Activated CD8-positive, alpha-beta memory T cell treated with anti-CD3 and anti-CD28 coated beads, Interleukin-2, amount 50 U/mL, for 4 hours (primary cell): ENCODE measurements at places on chromosomes 4 and X.

DNA sequence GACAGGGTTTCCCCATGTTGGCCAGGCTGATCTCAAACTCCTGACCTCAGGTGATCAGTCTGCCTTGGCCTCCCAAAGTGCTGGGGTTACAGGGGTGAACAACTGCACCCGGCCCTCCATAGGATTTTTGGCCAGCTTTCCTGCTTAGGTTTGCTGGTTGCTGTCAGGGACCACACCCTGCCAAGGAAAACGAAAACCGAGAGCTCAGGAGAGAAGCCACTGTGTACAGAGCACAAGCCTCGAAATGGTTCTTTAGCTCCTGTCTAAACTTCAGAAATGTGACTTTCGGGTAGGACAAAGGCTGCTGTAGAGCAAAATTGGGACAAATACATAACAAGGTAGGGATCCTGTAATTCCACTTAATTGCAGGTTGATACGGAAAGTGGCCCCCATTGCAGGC, 146.3 kb upstream of the ATP6AP2 start:
- DNase-seq, result no peak

DNA sequence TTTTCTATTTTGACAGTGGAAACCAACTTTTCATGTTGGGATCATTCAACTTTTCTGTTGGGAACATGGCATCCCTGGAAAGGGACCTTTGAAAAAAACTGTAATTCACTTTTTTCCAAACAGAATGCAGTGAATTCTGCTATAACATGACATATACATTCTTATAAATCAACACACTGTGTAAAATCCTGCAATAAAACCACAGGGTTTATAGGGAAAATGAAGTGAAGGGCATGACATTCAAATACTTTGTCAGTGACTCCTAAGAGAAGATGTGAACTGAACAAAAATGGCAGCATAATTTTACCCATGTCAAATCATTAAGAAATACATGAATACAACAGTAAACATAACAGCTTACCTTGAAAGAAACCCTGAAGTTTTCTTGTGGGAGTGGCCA, 264.5 kb upstream of the ANKRD50 start:
- DNase-seq, result no peak

DNA sequence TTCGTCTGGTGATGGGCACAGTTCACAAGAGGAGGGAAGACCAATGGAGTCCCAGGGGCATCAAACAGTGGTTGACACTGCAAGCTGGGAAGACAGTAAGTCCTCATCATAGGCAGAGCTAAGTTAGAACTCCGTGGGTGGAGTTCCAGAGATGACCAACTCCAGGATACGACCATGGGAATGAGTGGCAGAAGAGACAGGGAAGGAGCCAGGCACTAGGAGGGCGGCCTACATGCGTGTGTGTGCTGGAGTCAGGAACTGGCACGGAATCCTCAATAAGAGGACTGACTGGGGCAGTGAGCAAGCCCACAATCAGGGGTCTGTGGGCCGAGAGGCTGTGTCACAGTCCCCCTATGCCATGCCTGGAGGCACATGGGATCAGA, 30.4 kb upstream of the IRAK1 start:
- DNase-seq, result no peak

GRCh38 chr4:53895137-53895536, 169.3 kb downstream of the CHIC2 start:
- no peak for DNase-seq

DNA sequence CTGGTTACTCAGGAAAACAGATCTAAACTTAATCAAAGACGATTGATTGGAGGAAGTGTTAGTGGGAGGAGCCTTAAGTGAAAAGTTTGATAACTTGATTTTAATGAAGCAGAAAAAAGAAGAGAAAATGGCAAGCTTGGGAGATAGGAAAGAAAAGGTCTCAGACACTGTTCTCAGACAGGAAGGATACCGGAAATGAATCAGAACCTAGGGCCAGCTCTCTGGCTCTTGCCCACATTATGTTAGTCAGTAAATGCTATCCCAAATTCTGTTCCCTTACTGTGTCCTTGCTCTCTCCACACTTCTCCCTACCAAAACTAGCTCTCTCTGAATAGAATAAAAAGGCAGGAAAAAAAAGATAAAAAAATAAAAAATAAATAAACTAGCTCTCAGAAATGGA, 48.6 kb upstream of the TMEM164 start:
- no peak for DNase-seq

GRCh38 chrX:20312018-20312417, 45.3 kb upstream of the RPS6KA3 start:
- no peak for DNase-seq

DNA sequence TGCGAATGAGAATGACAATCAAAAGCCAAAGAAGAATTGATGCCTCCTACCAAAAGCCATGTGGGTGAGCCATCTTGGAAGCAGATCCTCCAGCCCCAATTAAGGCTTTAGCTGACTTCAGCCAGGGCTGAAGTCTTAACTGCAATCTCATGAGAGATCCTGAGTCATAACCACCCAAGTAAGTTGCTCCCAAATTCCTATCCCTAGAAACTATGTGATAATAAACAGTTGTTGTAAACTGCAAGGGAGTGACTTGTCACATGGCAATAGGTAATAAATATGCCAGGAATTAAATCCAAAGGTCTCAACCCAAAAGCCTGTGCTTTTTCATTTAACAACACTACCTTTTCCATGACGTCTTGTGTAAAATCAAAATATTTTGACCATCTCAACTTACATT, 154.2 kb upstream of the TBL1X start:
- no peak for DNase-seq

DNA sequence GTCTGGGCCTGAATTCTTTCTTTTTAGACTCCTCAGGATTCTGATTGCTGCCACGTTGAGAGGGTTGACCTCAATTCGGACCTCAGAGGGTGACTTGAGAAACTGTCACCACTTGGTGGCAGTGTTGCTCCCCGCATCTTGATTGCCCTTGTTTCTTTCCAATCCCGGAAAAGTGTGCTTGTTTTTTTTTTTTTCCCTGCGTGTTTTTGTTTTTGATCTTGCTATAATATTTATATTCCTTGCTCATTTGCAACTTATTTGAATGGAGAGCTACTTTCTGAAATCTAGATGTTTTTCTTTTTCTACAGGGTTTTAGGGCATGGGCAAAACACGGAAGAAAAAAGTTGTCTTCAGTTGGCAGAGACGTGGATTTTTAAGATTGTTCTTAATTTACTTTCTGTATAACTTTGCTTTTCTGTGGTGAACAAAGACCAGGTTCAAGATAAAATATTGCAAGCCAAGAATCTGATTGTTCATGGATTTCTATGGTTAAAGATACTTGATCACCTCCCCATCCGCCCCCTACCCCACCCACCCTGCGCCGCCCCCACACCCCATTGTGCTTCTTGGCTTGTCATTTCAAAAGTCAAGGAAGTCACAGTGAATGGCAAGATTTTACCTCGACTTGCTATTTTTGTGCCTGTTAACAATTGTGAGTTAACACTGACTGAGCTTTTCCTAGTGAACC, 102.0 kb downstream of the PTTG2 start:
- peak; percentile 68 for DNase-seq

GRCh38 chr4:18582841-18583240, 561.3 kb upstream of the LCORL start:
- DNase-seq, result no peak

DNA sequence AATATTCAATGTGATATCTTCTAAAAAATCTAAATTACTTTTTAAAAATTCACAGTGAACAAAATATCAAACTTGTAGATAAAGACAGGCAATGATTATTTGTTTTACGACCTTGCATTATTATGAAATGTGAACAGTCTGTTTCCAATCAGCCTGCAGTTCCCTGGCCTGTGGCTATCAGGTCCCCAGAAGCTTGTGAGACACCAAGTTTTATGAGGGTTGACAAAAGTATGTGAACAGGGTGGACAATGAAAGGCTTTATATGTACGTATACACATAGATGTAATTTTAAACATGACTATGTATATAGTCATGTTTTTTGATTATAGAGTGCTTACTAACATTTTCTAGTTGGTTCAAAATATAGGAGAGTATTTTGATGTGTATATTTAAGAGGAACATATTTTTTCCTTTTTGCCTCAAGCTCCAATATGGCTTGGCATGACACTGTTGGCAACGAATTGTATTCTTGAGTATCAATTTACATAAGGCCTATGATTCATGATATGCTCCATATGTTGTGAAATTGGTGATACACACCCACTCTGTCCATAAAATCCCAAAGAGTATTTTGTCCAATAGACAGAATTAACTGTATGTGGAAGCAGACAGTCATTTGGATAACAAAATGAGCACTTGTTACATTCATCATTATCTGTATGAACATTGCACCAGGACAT, 55.7 kb downstream of the BTC start:
- no peak for DNase-seq

- DNase-seq, result no peak
These were observed 210.2 kb upstream of the IRS4 start for GRCh38 chrX:108946531-108946930.

- DNase-seq, result no peak
These were observed 251.0 kb downstream of the ANK2 start for GRCh38 chr4:113300471-113300928.
